Muscle of leg (tissue), 16 donors: ENCODE measurements at places on chromosomes 7 and 10.

- DNase-seq: no peak
These were observed 50.8 kb downstream of the VOPP1 start for GRCh38 chr7:55521512-55521911.

DNA sequence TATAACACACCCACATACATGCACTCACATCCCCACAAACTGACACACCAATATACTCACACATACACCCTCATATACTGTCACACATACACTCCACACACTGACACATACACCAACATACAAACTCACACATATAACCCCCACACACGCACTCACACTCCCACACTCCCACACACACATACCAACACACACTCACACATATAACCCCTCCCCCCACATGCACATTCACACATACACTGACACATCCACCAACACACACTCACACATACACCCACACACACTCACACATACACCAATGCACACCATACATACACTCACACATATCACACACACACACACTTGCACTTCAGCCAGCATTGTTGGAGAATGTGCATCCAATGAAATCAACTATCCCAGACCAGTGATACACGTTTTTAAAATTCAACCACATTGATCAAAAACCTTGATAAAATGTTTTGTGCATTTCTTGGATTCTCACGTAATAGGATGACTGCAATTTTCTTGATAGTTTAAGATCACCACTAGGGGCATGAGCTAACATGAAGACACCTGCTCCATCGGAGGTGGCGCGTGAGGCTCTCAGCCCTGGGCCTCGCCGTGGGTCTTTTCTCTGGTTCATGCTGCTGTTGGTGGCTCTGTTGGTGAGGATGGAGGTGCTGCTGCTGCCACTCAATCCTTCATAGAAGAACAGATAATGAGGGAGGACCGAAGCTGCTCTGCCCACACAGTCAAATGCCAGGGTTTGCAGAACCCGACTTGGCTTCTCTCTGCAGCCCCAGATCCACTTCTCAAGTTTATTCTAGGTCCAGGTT lies 32.1 kb upstream of the CHST15 start:
- DNase-seq: no peak

GRCh38 chr10:71743089-71743838 lies 23.7 kb upstream of the C10orf105 start:
- no peak for DNase-seq

GRCh38 chr7:118949031-118949430 lies 724.5 kb downstream of the ANKRD7 start:
- no peak for DNase-seq

DNA sequence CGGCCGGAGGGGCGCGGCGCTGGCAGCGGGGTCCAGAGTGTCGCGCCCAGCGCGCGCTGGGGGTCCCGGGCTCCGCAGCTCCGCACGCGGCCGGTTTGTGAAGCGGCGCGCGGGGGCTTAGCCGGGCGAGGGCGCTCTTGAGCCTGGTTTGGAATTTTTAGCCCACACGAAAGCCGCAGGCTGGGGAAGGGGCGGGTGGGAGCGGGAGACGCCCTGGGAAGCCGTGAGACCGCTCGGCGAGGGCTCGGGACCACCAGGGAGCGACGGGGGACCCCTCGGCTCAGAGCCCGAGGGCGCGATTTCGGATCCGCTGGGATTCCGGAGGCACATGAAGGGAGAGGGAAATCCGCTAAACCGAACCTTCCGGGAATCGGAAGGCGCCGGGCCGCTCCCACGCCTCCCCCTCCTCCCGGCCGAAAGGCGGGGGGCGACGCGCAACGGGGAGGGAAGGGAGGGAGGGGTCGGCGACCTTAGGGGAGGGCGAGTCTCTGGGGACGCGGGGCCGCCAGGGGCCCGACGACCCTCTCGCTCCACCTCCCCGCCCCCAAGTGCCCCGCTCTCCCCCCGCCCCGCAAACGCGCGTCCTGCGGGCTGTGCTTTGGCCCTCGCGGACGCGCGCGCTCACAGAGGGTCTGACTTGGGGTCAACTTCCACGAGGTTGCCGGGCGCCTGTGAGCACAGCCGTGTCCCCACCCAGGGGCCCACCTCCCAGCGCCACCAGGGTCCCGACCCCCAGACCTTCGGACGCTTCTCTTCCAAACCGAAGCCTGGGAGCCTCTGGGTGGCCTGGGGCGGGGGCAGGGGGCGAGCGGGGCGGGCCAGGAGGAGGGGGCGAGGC lies 5.1 kb upstream of the ELFN1 start:
- DNase-seq: peak; percentile 88

- DNase-seq: no peak
These were observed 9.9 kb downstream of the ANTXRL start for GRCh38 chr10:46296641-46297141.

DNA sequence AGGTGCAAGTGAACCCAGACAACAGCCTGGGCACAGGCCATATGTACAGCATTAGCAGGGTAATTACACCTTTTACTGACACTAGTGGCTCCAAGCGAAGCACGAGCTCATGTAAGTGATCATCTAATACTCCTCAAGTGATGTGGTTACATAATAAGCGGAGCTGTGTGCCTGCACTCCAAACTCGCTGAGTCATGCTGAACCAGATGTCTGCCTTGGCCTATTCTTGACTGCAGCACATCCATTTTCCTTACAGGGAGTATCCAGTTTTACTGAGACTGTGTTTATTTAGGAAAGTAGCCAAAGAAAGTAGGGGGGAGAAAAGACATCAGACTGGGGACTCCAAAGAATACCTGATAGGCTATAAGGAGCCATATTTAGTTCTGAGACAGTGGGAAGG lies 90.1 kb downstream of the GRM3 start:
- DNase-seq: no peak

DNA sequence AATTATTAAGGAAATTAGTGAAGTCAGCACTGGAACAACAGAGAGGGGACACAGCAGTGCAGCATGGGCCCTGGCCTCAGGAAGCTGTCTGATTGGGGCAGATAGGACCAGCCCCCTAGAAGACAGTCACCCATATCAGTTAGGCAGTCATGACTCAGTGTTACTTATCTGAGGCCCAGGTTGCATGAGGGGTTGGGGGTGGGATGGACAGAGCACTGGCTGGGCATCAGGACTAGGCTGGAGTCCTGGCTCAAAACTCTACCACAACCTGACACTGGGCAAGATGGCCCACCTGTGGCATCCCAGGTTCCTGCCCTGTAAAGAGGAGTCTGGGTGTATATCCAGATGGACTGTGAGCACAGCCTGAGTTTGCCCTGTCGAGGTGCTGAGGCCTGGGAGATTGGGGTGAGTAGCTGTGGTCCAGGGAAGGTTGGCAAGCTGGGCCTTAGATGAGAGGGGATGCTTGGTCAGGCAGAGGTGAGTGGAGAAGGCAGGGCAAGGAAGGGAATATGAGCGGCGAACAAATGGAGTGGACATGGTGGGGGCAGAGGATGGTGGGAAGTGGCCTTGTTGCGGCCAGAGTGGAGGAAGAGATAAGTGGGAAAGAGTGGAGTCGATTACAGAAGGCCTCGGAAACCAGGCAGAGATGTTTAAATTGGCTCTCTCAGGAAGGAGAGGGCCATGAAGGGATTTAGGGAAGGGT lies 37.5 kb downstream of the HK1 start:
- DNase-seq: no peak

DNA sequence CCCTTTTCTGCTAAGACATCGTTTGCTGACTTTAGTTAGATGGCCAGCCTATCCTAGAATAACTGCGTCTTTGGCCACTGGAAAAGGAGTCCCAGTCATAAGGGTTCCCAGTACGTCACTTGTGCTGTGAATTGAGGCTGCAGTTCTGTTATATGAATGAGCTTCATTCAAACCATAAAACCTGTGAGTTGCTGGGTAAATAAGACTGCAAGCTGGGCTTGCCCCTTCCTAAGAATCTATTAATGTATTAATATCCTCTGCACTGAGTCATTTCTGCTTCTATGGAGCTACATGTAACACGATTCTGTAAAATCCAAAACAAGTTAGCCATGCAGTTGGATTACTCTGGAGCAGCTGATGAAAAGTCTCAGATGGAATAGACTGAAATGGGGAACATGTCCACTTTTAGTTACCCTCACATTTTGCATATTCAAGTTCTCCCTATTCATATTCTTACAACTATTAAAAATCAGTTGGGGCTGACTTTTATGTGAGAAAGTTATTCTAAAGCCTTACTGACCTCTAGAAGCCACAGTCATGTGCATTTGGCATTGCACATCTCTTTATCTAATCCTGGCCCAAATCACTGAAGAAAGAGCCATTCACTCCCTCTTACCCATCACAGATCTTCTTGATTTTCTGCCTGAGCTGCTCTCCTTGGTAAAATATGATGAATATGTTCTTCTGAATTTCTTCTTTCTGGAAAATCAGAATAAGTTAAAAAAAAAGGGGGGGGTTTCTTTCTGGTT lies 41.8 kb upstream of the TMEM213 start:
- peak; percentile 14 for DNase-seq

GRCh38 chr10:1360011-1360557 lies 303.9 kb downstream of the WDR37 start:
- DNase-seq: no peak

DNA sequence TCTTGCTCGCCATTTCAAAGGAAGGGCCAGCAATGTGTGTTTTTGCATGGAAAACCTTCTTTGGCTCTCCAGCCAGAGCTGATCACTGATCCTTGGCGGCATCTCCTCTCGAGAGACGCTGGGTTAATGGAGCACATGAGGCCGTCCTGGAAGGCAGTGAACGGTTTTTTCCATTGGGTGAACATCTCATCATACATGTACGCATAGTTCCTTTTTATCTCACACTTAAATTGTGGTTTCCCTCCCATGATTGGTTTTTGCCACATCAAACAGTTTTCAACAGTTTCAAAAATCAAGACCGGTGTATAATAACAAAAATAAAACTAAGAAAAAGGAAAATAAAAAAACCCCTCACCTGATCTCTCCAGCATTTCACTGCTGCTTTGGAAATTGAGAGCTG lies 276.4 kb downstream of the TCF7L2 start:
- DNase-seq: peak; percentile 82
